Keratinocyte (primary cell): ENCODE measurements at places on chromosomes 6 and 20. TPM values are rescaled to one million over a fixed set of nuclear protein-coding genes. Genes with fewer than 3 reads are reported as not detected.

- DNase-seq: no peak
Observed at GRCh38 chr20:38863024-38863851, 57.7 kb downstream of the PPP1R16B start.

DNA sequence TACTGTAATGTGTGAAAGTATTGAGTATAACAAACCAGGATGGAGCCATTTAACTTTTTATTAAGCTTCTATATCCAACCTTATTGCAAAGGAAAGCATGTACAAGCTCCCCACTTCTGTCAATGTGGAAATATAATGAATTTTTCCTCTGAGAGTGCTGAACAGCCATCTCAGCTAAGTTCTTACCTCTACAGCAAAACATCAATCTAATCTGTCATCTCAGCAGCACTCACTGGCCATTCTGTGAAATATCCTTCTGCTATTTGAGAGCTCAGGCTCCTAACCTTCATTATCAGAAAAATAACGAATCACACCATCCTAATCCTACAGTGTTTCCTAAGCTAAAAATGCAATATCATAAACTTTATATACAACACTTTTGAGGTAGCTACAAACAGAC is 194.0 kb upstream of the RNF217 start:
- no peak for DNase-seq

- DNase-seq: no peak
Observed at GRCh38 chr6:143260857-143261256, 189.6 kb downstream of the ADAT2 start.

- no peak for DNase-seq
Observed at GRCh38 chr6:21053612-21054011, 519.4 kb downstream of the CDKAL1 start.

GRCh38 chr20:51643390-51643789 is 100.9 kb upstream of the NFATC2 start:
- DNase-seq: no peak

DNA sequence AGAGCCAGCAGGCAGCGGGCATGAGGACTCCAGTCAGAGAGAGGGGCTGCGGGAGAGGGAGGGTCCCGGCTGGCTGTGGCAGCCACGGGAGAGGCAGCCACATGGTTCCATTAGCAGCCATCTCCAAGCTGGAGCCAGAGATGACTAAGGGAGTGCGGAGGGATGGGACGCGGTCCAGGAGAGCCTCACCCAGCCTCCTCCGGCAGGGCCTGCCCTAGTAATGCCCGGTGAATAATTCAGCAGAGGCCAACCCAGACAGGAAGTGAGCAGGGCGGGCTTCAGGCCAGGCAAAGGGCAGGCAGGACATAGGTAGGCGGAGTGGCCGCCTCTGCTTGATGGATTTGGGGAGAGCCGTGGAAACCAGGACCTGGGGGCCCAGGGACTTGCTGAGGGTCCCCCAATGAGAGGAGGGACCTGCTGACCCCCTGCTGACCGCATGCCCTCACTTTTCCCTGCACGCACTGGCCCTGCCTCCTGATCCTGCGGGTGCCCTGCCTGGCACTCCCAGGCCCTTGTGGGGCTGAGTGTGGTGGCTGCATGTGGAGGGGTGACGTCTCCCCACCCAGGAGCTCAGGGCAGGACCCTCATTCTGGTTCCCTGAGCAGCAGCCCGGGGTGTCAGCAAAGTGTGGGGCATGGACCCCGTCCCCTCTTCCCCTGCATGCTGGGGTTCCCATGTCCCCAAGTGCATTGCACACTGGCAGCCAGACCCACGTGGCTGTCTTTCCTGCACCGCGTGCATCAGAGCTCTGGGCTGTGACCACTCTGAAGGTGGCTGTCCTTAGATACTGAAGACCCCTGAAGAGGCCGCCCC is 51.8 kb upstream of the SLCO4A1 start:
- DNase-seq: no peak

GRCh38 chr20:57087102-57087501 is 179.3 kb downstream of the BMP7 start:
- DNase-seq: no peak

DNA sequence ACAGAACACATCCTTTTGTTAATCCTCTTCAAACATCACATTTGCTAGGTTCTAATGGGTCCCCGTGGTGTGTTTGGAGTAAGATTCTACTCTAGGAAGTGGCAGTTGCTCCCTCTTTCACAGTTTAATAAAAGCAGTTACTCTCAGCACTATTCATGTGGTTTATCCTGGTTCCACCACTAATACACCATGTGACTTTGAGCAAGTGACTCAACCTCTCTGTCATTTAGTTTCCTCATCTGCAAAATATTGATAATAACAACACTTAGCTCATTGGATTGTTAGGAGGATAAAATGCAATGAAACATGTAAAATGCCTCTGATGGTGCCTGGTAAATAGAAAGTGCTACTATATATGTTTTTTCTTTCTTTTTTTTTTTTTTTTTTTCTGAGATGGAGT is 488.0 kb upstream of the NOX3 start:
- DNase-seq: no peak

- DNase-seq: no peak
Observed at GRCh38 chr6:39446909-39447308, 124.4 kb upstream of the KCNK16 start.

DNA sequence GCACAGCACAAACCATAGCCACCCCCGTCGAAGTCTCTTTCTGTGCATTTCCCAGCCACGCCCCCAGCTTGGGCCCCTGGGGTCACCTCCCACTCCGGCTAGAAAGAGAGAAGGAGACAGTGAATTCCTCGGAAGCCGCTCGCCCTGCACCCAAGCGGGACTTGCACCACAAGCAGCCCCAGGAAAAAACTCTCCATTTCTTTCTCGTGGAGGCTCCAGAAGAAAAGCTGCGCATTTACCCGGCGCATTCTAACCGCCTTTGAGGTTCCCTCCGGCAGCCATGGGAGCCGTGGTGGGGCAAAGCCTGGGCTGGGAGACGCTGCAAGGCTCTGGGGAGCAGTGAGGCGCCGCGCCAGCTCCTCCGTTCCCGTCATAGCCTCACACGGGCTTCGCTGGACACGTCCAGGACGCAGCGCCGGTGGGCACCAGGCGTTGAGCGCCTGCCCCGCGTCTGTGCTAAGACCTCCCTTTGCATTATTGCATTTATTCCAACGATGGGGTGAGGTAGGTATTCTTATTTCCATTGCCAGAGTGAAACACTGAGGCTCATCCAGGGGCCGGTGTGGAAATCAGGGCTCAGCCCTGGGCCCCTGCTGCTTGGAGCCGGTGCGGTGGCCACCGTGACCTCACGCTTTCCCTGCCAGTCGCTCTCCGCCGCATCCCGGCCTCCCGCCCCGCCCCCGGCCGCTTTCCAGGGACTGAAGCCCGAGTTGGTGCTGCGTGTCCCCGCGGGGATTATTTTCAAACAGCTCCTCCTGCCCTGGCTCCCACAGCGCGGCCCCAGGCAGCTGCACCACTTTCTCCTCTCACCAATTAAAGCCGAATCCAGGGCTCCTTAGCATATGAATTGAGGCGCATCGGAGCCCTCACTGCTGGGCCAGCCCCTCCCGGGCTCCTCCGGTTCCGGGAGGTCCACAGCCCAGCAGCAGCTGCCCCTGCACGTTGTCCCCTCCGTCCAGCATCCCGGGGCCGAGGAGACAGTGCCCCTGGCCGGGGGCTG is 148.3 kb upstream of the AFDN start:
- DNase-seq: no peak

DNA sequence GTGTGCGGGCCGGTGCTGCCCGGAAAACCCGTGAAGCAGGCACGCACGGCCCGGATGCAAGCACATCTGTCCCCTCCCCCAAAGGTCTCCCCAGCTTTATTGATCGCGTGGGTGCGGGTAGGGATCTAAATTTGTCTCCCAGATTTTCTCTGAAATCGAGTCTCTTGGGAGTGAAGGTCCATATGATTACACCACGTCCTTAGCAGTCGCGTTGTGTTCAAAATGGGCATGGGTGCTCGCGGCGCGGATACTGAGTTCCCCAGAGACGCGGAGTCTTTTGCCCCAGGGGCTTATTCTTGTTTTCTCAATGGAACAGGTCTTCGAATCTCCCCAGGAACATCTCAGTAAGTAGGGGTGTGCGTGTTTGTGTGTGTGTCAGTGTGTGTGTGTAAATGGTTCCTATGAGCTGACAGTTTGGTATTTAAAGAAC is 2.8 kb upstream of the ZNF292 start:
- no peak for DNase-seq

- DNase-seq: no peak
Observed at GRCh38 chr20:13936781-13937576, 53.4 kb downstream of the SEL1L2 start.

GRCh38 chr6:22083119-22083518 is 213.7 kb downstream of the PRL start:
- no peak for DNase-seq

GRCh38 chr20:53582574-53583351 is 10.9 kb downstream of the ZNF217 start:
- DNase-seq: peak; percentile 70

DNA sequence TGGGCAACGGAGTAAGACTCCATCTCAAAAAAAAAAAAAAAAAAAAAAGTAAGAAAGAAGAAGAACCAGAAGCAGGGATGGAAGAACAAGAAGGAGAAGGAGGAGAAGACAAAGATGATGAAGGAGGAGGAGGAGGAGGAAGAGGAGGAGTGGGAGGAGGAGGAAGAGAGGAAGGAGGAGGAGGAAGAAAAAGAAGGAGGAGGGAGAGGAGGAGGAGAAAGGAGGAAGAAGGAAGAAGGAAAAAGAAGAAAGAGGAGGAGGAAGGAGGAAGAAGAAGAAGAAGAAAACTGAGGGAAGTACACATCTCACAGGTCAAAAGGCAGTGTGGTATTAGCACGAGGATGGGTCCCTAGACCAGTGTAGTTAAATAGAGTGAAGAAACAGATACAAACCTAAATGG is 65.1 kb upstream of the SCAF8 start:
- DNase-seq: no peak

- no peak for DNase-seq
Observed at GRCh38 chr6:125658759-125659431, 90.5 kb upstream of the HEY2 start.

GRCh38 chr6:167684276-167685104 is 142.2 kb upstream of the AFDN start:
- no peak for DNase-seq

DNA sequence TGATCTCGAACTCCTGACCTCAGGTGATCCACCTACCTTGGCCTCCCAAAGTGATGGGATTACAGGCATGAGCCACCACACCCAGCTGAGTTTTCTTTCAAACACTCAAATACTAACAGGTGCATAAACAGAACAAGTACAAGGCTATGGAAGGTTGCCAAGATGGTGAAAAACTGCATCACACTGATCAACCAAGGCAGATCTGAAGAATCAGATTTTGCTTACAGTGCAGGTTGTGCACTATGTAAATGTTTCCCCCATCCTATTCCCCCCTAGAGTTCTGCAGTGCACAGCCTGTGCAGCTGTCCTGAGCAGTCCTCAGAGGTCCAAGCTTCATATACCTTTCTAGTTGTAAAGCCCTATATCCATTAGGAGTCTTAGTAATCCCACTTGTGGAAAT is 73.0 kb downstream of the GFRA4 start:
- DNase-seq: no peak

DNA sequence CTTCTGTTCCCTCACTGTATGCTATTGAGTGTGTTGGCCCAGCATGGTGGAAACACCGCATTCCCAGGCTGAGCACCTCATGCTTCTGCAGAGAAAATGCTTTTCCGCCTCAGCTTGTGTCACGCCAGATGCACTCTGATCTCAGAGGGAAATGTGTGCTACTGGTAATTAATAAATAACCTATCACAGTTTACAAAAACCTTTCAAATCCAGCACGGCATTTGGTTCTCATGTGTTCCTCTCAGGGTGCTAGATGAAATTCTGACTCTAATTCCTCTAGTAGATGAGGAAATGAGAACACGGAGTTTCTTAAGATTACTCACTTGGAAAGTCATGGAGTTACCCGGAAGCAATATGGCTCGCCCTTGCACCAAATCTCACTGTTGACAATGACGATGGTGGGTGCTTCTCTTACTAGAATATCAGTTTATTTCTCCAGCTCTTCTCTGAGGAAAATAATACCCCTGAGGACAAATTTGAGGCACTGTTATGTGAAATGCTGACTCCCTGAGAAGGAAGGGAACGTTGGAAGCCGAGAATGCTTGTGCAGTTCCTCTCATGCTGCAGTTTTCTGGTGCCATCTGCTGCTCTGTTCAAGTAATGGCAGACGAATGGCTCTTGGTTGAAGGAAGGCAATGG is 116.6 kb downstream of the RNF144B start:
- peak; percentile 45 for DNase-seq

- no peak for DNase-seq
Observed at GRCh38 chr6:79621579-79621978, 9.6 kb upstream of the SH3BGRL2 start.

DNA sequence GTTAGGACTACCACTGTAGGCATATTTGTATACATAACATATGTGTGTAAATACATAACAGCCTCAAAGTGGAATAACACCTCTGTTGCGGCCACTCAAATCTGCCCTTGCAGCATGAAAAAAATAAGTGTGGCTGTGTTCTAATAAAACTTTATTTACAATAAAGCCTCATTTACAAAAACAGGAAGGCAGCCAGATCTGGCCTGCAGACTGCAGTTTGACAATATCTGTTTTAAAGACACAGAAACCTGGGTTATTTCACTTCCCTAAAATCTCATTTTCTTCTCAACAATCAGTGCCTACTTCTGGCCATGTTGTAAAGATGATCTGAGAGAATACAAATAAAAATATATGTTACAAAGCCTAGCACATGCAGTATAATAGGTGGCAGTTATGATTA is 53.9 kb upstream of the SCML4 start:
- DNase-seq: no peak

DNA sequence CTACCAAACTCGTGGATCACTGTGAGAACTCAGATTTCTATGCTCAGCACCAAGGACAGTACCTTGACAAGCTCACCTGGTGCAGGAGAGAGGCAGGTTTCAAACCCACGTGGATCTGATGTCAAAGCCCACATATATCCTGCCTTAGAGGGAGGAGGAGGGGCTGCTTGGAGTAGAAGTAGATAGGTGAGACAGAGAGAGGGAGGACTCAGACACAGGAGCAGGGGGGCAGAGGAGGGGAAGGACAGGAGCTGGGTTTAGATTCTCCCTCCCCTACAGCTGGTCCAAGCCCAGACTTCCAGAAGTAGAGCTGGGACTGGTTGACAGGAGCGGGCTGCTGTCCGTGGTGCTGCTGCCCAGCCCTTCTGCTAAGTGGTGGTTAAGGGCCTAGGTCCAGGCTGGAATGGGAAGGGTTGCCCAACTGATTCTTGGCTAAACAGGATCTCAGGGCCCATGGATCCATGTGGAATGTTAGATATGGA is 77.5 kb downstream of the CDH22 start:
- no peak for DNase-seq

GRCh38 chr6:100879317-100879716 is 1.8 kb downstream of the ASCC3 start:
- no peak for DNase-seq

LKAAEAR1 gene
- polyA plus RNA-seq: not detected in 3 replicates

ARFGEF3 gene
- polyA plus RNA-seq: 0.09 to 0.14 TPM (median 0.13 TPM) in 3 replicates

CCDC28A gene
- polyA plus RNA-seq: 5.8 to 8.9 TPM (median 6.6 TPM) in 3 replicates

TBXT gene
- not detected in 3 replicates for polyA plus RNA-seq

ATP6V1G2 gene
- 0.46 to 1.3 TPM (median 0.94 TPM) in 3 replicates for polyA plus RNA-seq

NMBR gene
- 0.04 TPM in 1 of 3 replicates, not detected in the others for polyA plus RNA-seq

SAMHD1 gene
- 16.1 to 29.7 TPM (median 26.5 TPM) in 3 replicates for polyA plus RNA-seq

GSTA3 gene
- polyA plus RNA-seq: not detected in 3 replicates

PLCB1 gene
- 0.15 to 0.37 TPM (median 0.32 TPM) in 3 replicates for polyA plus RNA-seq

C20orf144 gene
- 0.02 to 0.03 TPM in 2 of 3 replicates, not detected in the other for polyA plus RNA-seq

WFDC11 gene
- not detected in 3 replicates for polyA plus RNA-seq

STX11 gene
- polyA plus RNA-seq: 0.19 to 0.28 TPM (median 0.26 TPM) in 3 replicates
